CD4-positive, alpha-beta T cell treated with Interleukin-6 for 4 hours (primary cell): ENCODE measurements at places on chromosomes 3 and 15.

- DNase-seq, result no peak
Observed at GRCh38 chr3:52190294-52191074, 7.5 kb upstream of the ALAS1 start.

- peak; percentile 32 for DNase-seq
Observed at GRCh38 chr15:85624291-85624801, 170.4 kb downstream of the KLHL25 start.

DNA sequence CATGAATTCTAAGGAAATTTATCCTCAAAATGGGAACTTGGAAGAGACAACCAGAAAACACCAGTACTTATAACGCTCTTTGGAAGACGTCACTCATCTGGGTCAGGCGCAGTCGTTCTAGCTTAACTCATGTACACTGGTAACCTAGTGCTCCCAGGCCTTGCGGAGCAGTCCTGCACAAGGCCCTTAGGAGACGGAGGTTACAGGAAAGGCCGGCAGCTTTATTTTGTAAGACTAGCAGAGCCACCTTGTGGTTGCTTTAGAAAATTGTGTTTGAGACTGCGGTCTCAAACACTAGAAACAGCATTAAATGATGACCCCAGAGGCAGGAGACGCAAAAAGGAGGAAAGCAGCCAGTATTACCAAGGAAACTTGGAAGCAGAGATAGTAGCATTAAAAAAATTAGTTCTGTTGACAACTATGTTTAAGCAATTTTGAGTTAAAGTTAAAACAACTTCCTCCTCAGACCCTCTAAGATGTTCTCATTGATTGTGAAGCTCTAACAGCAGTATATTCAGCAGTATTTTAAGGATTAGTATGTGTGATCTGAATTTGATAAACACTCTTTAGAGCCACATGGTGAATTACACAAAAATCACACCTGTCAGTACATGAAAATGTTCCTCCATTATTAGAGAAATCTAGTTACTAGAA lies 141.9 kb upstream of the C2CD4B start:
- DNase-seq, result no peak

DNA sequence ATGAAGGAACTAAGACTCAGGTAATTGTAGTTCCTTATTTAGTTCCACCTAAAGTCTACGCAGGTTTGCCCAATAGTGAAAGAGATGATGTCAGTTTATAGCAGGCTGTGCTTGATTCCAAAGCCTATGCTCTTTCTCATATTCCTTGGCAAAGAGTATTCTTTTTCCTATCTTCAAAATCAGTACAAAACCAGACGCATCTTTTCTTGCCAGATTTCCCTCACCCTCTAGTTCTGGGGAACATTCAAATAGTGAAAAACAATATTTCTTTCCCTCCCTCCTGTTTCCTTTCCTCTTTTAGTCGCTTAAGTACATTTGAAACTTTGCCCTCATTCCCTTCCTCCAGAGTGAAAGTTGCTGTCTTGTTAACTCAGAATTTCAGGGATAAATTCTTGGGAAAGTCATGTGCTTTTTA lies 134.6 kb upstream of the PDZRN3 start:
- no peak for DNase-seq
